ENCODE measurements at places on chromosomes 7 and 10.

DNA sequence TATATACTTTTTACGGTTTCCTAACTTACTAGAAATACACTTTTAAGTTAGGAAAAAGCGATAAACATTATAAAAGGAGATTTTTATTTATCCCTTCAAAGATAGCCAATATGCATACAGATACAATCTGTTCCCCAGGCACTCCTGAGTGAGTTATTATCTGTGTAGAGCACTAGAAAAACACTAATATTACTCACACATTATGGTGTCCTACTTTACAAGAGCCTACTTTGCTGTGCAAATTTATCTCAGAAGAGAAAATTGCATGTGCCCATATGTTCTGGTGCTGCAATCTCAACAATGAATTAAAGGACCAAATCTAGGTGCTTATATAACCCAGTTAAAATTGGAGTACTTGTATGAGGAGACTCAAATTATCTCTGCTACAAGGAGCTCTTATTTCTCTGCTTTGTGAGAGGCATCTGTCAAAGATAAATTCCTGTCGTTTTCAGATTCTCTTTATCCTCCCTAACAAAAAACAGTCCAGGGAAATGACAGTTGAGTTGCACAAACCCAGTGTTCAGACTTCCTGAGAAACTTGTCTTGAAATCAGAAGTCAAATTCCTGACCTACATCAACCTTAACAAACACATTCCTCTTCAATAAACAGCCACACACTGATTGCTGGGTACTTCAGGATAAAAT is 28.9 kb downstream of the CPA1 start:
- DNase-seq: peak; percentile 98

GRCh38 chr7:28479507-28479947 is 67.2 kb downstream of the CREB5 start:
- no peak for DNase-seq

GRCh38 chr10:35652824-35653223 is 10.7 kb upstream of the FZD8 start:
- DNase-seq: no peak

DNA sequence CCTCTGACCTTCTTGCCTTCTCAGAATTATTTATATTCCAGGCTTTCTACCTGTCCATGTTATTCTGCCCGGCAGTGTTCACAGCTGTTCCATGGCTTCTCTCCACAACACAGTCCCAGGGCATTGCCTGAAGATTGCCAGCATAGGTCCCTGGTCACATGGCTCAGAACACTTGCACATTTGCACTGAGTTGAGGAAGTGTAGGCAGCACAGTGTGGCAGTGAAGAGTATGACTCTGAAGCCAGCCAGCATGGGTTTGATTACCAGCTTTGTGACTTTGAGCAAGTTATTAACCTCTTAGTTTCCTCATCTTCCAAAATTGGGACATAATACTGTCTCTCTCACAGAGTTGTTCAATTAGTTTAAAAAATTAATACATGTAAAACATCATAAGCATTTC is 73.2 kb upstream of the NEUROD6 start:
- DNase-seq: no peak

GRCh38 chr7:36497775-36498174 is 108.1 kb downstream of the ANLN start:
- DNase-seq: no peak

- no peak for DNase-seq
Measured at GRCh38 chr7:24963218-24963617, 16.8 kb downstream of the OSBPL3 start.

DNA sequence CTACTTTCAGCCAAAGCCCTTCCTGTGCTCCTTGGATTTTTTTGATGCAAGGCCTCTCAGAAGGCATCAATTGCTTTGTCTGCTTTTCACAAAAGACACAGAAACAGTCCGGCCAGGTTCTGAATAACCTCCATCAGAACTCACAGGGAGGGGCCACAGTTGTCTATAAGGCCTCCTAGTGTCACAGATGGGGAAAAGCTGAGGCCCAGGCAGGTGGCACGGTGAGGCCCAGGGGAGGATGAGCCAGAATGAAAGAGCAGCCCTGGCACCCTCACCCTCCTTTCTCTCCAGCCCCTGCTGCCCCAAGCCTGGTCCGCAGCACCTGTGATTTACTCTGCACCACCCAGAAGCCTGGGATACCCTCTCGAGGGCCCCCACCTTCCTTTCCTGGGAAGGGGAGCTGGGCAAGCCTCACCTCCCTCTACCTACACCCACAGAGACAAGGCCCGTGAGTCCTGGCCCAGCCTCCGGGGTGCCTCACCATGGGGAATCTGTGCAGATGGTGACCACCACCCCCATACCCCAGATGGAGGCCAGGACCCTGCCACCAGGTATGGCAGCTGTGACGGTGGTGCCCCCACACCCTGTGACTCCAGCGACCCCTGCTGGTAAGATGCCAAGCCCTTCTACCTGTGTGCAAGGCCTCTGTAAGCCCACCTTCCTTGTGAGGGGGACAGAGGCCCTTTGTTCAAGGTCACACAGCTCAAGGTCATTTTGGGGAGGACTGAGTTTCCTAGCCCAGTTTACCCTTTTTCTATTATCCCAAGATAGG is 26.2 kb upstream of the ZNF467 start:
- peak; percentile 39 for DNase-seq

- DNase-seq: no peak
Measured at GRCh38 chr7:24239260-24239659, 44.7 kb upstream of the NPY start.

DNA sequence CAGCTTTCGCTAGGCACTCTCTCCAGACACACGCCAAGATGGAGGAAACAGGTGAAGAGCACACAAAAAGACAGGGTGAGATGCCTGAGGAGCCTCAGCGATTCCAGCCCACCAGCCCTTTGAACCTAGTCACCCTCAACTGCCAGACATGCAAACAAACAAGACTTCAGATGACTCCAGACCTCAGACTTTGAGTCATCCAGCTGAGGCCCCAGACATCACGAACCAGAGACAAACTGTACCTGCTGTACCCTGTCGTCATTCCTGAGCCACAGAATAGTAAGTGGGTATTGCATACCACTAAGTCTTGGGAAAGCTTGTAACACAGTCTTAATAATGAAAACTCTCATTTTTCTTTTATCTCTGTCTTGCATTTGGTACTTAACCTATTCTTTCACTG is 126.6 kb upstream of the LSM8 start:
- no peak for DNase-seq

GRCh38 chr10:15253951-15254807 is 85.7 kb upstream of the NMT2 start:
- no peak for DNase-seq

DNA sequence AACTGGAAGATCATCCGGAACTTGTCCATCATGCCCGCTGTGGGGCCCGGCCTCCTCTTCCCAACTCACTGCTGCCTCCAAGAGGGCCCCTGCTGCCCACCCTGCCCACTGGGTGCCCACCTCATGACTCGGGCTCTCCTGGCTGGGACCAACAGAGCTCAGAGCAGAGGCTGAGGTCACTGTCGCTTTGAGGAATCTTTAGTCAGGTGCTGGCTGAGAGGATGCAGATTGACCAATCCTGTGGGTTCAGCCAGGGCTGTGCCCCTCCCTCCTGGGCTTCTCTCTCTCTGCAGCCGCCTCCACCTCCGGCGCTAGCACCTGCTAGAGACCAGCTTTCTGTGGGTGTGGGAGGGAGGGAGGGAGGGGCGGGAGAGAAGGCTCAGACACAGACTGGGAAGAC is at the start of gene CALHM1:
Gene CALHM1, minus strand, starts transcription at position 181 of the 400 bp plus-strand sequence. Its CDS starts 149 bp downstream, at position 32.
- no peak for DNase-seq

All from NCI-H524 (cell line).